Mucosa of gallbladder (tissue), 1 donor: ENCODE measurements at places on chromosomes 16 and 17. TPM values are rescaled to one million over a fixed set of nuclear protein-coding genes. Genes with fewer than 3 reads are reported as not detected.

DNA sequence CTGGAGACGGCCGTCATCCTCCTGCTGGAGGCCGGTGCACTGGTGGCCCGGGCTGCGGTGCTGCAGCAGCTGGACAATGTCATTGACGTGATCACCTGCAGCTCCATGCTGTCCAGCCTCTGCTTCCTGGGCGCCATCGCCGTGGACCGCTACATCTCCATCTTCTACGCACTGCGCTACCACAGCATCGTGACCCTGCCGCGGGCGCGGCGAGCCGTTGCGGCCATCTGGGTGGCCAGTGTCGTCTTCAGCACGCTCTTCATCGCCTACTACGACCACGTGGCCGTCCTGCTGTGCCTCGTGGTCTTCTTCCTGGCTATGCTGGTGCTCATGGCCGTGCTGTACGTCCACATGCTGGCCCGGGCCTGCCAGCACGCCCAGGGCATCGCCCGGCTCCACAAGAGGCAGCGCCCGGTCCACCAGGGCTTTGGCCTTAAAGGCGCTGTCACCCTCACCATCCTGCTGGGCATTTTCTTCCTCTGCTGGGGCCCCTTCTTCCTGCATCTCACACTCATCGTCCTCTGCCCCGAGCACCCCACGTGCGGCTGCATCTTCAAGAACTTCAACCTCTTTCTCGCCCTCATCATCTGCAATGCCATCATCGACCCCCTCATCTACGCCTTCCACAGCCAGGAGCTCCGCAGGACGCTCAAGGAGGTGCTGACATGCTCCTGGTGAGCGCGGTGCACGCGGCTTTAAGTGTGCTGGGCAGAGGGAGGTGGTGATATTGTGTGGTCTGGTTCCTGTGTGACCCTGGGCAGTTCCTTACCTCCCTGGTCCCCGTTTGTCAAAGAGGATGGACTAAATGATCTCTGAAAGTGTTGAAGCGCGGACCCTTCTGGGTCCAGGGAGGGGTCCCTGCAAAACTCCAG, 1.1 kb downstream of the MC1R start:
- no peak for DNase-seq

DNA sequence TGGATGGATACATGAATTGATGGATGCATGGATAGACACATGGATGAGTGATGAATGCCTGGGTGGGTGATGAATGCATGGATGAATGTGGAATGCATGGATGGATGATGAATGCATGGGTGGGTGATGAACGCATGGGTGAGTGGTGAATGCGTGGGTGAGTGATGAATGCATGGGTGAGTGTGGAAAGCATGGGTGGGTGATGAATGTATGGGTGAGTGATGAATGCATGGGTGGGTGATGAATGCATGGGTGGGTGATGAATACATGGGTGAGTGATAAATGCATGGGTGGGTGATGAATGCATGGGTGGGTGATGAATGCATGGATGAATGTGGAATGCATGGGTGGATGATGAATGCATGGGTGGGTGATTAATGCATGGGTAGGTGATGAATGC, 83.9 kb upstream of the HSBP1 start:
- no peak for DNase-seq

DNA sequence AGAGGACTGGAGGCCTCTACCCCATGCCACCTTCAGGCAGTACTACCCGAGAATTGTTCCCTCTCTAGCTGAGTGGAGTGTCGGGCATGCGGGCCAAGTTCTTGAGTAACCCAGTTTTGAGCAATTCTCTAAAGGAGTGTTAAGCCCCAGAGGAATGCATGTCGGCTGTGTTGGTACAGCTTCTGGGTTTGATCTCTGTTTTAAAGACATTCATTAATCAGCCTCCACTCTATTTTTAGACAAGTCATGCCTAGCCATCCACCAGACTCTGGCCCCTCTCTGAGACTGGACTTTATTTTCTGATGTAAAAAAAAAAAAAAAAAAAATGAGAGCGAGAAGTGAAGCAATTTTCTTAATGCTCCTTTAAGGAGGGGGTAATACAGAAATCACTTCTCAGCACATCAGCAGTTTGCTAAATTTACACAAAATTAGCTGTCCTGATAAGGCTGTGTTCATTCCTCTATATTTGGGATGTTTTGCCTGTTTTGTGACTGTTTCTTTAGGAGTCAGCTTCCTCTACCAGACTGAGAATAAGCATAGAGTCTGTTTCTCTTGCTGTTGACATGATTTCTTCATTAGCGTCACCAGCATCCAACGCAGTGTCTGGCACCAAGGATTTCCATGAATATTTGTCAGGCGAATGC, 88.7 kb downstream of the AXIN2 start:
- peak; percentile 42 for DNase-seq

GRCh38 chr16:51815523-51815922, 664.5 kb upstream of the SALL1 start:
- no peak for DNase-seq

- peak; percentile 57 for DNase-seq
Measured at GRCh38 chr16:88920618-88921590, 54.4 kb upstream of the PABPN1L start.

DNA sequence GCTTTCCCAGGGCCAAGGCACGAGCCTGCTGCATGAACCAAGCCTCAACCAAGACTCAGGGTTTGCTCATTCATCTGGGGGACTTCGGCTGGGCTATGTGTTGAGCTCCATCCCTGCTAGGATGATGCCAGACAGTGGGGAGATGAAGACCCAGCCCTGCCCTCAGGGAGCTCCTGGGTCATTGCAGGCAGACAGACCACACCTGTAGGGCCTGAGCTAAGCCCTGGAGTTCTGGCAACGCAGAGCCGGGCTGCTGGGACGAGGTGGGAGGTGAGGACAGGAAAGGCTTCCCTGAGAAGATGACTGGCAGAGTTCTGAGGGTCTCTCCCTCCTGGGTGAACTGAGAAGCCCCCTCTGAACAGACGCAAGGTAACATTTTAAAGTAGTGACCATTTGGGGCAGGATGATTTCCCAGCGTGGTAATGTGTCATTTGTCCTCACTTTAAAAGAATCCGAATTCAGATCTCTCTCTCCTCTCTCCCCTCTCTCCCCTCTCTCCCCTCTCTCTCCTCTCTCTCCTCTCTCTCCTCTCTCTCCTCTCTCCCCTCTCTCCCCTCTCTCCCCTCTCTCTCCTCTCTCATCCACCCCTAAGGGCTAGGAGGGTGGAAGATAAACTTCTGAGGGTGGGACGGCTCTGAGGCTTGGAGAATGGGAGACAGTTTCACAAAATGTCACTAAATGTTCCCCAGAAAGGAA, 98.4 kb downstream of the MGAT5B start:
- no peak for DNase-seq

DNA sequence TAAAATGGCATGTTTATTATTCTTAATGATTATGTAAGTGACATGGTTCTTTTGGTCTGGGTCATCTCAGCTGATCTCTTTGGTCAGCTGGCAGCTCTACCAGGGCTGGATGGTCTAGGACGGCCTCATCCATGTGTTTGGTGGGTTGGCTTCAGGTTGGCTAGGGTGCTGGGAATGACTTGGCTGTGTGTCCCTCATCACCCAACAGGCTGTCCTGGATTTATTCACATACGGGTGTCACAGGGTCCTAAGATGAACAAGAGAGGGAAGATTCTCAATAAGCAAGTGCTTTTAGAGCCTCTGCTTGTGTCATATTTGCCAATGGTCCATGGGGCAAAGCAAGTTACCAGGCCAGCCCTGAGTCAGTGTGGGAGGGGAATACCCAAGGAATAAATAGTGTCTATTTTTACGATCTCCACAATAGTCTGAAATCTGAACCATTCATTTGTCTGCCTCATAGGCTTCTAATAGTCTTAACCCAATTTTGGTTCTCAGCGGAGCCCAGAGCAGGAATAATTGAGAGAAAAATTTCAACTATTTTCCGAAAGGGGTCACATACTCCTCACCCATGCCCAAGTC, 157.5 kb downstream of the HS3ST2 start:
- no peak for DNase-seq

GRCh38 chr16:88062341-88063210, 111.3 kb downstream of the BANP start:
- peak; percentile 38 for DNase-seq

DNA sequence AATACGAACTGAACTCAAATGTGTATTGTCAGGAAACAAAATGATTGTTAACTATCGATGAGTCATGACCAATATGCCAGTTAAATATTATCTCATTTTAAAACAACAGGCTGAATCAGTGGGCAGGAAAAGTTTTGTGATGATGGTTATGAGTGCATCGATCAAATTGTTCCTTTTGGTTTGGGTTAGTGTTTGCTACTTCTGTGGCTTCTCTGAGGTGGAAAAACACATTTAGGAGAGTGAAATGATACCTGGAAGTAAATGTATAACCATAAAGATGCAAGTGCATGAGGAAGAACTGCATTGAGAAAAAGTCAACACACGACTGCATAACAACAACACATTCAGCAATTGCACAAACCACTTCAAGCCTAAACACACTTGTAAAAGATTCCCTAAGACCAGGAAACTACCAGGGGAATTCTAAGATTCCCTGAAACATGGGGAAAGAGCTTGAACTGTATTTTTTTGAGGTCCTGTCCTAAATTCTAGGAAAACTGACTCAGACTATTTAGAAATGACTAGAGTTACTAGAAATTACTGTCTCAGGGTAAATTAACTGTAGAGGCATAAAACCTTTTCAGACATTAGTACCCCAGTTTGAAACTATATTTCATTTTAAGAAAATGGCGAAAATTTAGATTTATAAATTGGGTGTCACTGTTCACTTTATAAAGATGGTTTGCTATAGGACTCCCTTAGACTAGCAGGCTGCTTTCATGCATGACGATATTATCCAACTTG, 44.8 kb downstream of the CDYL2 start:
- DNase-seq, result no peak

DNA sequence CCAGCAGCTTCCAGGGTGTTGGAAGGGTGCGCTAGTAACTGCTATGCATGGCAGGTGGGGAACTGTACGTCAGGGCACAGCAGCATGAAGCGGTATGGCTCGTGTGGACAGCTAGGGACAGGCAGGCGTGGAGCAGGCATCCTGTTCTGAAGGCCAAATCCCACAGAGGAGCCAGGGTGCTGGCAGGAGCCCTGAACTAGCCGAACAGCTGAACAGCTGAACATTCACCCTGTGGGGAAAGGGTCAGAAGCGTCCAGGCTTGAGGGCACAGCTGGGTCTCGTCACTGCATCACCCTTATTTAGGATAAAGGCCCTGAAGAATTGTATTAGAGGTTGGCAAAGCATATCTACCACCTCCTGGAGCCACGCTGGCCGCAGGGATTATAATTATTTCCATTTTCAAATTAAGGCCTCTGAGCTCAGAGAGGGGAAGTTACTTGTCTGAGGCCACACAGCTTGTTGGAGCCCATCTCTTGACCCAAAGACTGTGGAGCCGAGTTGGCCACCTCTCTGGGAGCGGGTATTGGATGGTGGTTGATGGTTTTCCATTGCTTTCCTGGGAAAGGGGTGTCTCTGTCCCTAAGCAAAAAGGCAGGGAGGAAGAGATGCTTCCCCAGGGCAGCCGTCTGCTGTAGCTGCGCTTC, 3.3 kb upstream of the STH start:
- no peak for DNase-seq

- DNase-seq, result no peak
Measured at GRCh38 chr16:35506898-35507194, 2047.4 kb downstream of the TP53TG3F start.

GRCh38 chr17:8580952-8581658, 49.4 kb downstream of the MYH10 start:
- DNase-seq, result no peak

- DNase-seq, result no peak
Measured at GRCh38 chr17:45384789-45385262, 47.8 kb downstream of the ARHGAP27 start.

GRCh38 chr16:87621976-87622713, 19.8 kb downstream of the JPH3 start:
- DNase-seq, result no peak

- peak; percentile 19 for DNase-seq
Measured at GRCh38 chr16:83113317-83113716, 486.5 kb downstream of the CDH13 start.

- DNase-seq, result no peak
Measured at GRCh38 chr17:42673885-42674754, 2.7 kb downstream of the PLEKHH3 start.

DNA sequence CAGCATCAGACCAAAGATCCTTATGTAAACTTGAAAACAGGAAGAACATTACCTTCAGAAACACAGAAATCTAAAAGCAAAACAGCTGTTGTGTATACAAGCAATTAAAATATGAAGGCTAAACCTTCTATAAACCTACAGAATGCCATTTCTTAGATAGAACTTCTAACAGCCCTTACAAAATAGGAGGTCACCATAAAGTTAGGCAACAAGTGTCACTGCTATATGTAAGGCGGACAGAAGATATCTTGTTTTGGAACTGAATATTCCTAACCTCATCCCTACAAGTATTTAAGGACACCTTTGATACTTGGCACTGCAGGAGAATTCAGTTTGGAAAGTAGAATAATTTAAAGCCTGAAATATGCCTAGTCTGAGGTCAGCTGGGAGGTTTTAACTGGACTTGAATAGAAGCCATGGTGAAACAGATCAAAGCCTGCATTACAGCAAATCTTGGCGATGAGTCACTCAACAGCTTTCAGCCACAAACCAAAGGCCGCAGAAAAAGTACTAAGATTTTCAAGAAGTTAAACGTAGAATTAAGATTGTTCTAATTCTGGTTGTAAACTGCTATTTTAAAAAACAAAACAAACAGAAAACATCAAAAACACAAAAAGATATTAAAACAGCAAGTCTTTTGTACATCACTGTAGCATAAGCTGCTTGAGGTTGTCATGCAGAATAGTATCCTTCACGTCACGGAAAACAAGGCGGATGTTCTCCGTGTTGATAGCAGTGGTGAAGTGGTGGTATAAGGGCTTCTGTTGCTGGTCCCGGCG, 42.7 kb downstream of the GNA13 start:
- no peak for DNase-seq

- no peak for DNase-seq
Measured at GRCh38 chr17:75001915-75002843, 10.3 kb upstream of the MRPL58 start.

DNA sequence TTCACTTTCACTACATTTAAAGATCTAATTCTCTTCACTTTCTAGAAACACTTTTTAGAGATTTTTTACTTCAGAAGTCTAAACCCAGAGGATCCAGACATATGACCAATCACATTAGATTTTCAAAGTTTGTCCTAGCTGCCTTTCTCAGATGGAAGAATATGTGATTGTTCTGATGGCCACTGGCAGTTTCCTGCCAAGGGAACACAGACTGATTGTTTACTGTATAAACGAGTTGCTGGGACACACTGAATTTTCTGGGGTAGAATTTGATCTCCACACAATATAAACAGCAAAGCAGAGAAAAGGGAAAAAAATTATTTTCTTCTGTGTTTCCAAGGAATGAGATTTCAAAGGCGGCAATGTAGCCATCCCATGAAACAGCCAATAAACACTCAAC, 480.0 kb downstream of the TOX3 start:
- DNase-seq, result no peak

Gene CPNE7
- total RNA-seq, result 3.6 TPM

Gene ADAP2
- 21.7 TPM for total RNA-seq

Gene TM4SF5
- total RNA-seq, result 56.9 TPM

Gene KRTAP9-4
- total RNA-seq, result not detected

Gene CLEC3A
- total RNA-seq, result 3.5 TPM

Gene DRC7
- 1.9 TPM for total RNA-seq

Gene ATF7IP2
- 13.6 TPM for total RNA-seq

Gene CDH1
- 425 TPM for total RNA-seq

Gene KREMEN2
- not detected for total RNA-seq

Gene LYRM9
- total RNA-seq, result 6.6 TPM

Gene TBC1D26
- not detected for total RNA-seq

Gene BCAR1
- total RNA-seq, result 223 TPM

Gene DDX19B
- total RNA-seq, result 23.9 TPM
